Motor neuron (in vitro differentiated cells): ENCODE measurements at places on chromosomes 1 and 21. TPM values are rescaled to one million over a fixed set of nuclear protein-coding genes. Genes with fewer than 3 reads are reported as not detected.

DNA sequence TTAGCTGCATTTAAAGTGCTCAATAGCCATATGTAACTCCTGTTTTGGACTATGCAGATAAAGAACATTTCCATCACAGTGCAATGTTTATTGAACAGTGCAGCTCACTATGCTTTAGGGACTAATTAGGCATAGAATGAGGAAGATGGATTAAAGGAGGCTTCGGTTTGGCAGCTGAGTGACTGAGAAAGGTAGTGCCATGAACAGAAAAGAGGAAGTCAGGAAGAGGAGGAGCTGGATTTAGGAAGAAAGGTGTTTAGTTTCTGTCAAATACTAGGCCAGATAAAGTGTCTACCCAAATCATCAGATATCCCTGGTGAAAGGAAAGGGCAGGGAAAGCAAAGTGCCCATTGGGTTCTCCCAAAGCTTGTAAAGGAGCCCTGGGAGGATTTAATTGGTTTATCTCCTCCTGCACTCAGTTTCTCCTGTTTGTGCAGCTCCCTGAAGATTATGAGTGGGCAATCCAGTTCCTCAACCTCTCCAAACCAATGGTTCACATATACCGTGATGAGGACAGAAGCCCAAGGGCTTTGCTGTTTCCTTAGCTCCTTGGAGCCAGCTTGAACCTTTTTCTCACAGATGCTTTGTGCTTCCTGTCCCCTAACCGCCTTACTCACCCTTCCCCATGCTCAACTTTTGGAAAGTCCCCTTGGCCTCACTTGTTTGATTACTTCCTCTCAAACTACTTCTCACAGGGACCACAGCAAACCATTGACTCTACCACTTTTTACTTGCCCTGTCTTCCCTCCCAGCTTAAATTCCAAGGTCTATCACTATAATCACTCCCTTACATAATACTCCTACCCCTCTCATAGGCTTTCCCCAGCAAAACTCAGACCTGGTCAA lies 3.5 kb upstream of the RAP1A start:
- ATAC-seq: no peak

GRCh38 chr1:151340870-151341754 lies 5.9 kb downstream of the RFX5 start:
- peak; percentile 94 for ATAC-seq

GRCh38 chr1:209743145-209743482 lies 12.7 kb upstream of the TRAF3IP3 start:
- ATAC-seq: no peak

- ATAC-seq: no peak
These were observed 616.1 kb upstream of the ADAMTS5 start for GRCh38 chr21:27582948-27583430.

DNA sequence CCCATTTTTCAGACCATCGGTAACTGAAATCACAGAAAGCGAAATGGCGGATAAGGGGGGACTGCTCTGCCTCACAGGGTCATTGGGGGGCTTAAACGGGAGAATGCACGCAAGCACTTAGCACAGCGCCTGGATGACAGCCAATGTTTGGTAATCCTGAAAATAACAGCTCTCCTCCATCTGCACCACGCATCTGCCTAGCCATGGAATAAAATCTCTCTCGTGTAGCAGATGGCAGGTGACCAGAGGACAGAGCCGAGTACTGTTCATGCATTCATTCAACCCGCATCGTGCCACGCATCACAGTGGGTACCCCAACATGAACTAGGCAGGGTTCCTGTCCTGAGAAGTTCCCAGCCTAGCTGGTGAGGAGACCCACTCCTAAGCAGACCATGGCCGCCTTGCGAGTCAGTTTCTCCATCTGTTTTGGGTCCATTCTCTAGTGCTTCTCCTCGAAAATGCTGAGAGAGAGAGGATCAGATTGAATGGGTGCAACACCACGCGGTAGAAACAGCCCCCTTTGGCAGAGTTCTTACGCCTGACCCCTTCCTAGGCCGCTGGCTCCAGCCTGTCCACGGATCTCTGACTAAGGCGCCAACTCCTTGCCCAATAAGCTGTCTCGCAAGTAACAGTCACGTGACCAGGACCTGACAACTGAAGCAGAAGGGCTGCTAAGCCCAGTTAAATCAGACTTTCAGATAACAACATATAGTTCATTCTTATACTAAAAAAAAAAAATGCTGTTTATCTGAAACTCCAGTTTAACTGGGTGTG lies 7.3 kb downstream of the SLC1A7 start:
- ATAC-seq: peak; percentile 75

- peak; percentile 74 for ATAC-seq
These were observed 15.6 kb upstream of the VAMP3 start for GRCh38 chr1:7755448-7755847.

DNA sequence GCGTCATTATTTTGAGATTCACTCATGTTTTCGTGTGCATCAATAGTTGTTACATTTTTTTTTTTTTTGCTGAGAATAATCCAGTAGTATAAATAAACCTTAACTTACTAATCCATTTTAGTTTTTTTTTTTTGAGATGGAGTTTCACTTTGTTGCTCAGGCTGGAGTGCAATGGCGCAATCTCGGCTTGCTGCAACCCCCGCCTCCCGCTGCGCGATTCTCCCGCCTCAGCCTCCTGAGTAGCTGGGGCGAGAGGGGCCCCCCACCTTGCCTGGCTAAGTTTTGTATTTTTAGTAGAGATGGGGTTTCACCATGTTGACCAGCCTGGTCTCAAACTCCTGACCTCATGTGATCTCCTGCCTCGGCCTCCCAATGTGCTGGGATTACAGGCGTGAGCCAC lies 66.0 kb downstream of the CTH start:
- no peak for ATAC-seq

GRCh38 chr1:110200666-110201065 lies 9.4 kb upstream of the KCNC4 start:
- ATAC-seq: peak; percentile 19

- peak; percentile 11 for ATAC-seq
These were observed 60.6 kb downstream of the RIPK4 start for GRCh38 chr21:41706263-41706639.

DNA sequence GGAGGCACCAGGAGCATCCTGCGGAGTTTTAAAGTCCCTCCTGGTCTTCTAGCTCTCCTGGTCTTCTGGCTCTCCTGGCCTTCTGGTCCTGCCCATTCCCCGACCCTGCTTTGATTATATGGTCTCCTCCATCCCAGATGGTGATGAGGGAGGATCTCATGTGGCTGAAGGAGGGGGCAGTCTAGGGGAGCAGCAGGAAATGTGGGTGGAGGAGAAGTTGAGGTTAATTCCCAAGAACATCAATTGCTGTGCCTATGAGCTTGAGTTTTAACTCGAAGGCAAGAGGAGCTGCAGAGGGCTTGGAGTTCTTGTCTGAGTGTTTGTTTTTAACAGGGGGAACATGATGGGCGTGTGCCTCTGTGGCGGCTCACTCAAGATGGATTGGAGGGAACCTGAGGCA lies 408.8 kb downstream of the MATN1 start:
- no peak for ATAC-seq

GRCh38 chr1:178094739-178095645 lies 1.1 kb downstream of the RASAL2 start:
- ATAC-seq: no peak

GRCh38 chr1:218524526-218524925 lies 179.4 kb downstream of the TGFB2 start:
- no peak for ATAC-seq

Gene IQGAP3
- 1.0 and 1.1 TPM in 2 replicates for total RNA-seq

Gene AQP10
- 0.89 TPM in 1 of 2 replicates, not detected in the other for total RNA-seq

Gene CDC42BPA
- 68.6 and 77.4 TPM in 2 replicates for total RNA-seq

Gene RPAP2
- 13.4 and 14.5 TPM in 2 replicates for total RNA-seq

Gene ANGPTL3
- 0.50 and 1.2 TPM in 2 replicates for total RNA-seq

Gene NUP210L
- total RNA-seq: 0.27 and 0.29 TPM in 2 replicates
